Stimulated activated CD8-positive, alpha-beta memory T cell treated with anti-CD3 and anti-CD28 coated beads, Interleukin-4, amount 100 ng/mL, for 24 hours (primary cell): ENCODE measurements at places on chromosomes 2 and 18.

- no peak for DNase-seq
Observed at GRCh38 chr2:18784245-18784644, 194.9 kb upstream of the NT5C1B start.

DNA sequence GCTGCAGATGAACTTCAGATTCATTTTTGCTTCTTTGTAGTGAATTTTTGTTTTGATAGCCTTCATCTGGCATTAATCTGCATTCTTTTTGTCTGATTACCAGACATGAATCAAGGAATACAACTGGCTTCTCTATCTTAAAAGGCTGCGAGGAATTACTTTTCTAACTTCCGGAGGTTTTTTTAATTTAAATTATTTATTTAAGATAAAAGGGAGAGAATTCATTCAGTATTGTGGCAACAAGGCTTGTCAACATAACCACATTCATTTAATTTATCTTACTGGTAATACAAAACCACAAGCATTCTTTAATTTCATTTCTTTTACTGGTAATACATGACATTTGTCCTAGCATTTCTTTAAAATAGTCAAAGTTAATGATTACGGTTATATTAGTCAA, 36.0 kb downstream of the CSRNP3 start:
- no peak for DNase-seq

DNA sequence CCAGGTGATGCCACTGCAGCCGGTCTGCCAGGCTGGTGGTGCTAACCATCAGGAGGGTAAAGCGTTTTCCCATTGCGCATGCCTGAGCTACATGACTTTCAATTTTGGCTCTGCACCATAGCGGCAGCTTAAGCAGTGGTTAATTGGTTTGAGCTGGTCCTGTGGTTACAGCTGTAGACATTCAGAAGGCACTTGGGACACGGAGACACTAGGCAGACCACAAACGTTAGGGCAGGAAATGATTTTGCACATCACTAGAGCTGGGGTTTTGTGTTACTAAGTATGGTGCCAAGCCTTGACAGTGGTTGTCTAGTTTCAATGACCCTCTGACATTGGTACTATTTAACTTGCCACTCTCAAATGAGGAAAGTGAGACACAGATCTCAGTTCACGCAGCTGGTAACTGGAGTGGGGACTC, 28.9 kb upstream of the CNOT11 start:
- peak; percentile 11 for DNase-seq

DNA sequence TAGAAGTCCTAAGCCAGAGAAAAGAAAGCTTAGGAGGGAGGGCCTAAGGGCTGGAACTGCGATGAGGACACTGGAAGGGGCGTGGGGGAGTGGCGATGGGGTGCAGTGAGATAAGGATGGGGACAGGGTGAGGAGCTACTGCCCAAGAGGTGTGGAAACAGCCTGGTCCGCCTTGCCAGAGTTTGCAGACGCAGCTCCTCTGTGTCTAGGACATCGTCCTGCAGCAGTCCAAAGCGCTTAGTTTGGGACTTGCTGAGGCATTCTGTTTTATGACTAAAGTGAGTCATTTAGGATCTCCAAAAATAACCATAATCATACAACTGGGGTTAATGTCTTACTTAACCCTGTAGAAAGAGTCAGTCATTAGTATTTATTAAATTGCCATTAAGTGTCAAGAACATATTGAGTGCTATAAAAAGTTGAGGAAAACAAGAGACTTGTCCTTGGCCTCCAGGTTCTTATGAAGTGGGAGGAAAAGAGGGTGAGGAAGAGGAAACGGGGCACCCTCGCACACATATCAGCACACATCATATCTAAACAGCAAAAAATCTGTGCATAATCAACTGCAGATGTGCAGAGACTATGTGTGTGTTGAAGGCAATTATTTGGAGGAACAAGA, 74.8 kb downstream of the CDK15 start:
- DNase-seq: no peak

- DNase-seq: no peak
Observed at GRCh38 chr2:127675331-127676261, at the start of gene LIMS2. TSS of gene LIMS2 (minus strand) at chr2:127675530. CDS start at chr2:127675024, 506 bp downstream.

GRCh38 chr2:27125104-27125503, 1.5 kb downstream of the ABHD1 start:
- no peak for DNase-seq
